Stimulated activated CD8-positive, alpha-beta memory T cell treated with anti-CD3 and anti-CD28 coated beads, Interleukin-4, amount 100 ng/mL, for 1 hour (primary cell): ENCODE measurements at places on chromosomes 5 and 9.

DNA sequence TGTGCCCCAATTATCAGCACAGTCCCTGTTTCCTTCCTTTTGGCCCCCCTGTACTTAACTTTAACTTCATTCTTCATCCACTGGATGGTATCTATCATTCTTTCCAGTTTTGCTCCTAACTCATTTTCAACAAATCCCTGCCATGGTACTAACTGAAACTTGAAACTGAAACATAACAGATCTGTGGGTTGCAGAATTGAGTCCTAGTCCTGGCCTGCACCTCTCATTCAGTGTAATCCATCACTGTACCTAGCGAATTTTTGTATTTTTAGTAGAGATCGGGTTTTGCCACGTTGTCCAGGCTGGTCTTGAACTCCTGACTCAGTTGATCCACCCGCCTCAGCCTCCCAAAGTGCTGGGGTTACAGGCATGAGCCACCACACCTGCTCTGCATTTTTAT lies 15.3 kb upstream of the PIK3R1 start:
- no peak for DNase-seq

GRCh38 chr9:127694890-127695720 lies 11.7 kb upstream of the CFAP157 start:
- DNase-seq, result no peak

DNA sequence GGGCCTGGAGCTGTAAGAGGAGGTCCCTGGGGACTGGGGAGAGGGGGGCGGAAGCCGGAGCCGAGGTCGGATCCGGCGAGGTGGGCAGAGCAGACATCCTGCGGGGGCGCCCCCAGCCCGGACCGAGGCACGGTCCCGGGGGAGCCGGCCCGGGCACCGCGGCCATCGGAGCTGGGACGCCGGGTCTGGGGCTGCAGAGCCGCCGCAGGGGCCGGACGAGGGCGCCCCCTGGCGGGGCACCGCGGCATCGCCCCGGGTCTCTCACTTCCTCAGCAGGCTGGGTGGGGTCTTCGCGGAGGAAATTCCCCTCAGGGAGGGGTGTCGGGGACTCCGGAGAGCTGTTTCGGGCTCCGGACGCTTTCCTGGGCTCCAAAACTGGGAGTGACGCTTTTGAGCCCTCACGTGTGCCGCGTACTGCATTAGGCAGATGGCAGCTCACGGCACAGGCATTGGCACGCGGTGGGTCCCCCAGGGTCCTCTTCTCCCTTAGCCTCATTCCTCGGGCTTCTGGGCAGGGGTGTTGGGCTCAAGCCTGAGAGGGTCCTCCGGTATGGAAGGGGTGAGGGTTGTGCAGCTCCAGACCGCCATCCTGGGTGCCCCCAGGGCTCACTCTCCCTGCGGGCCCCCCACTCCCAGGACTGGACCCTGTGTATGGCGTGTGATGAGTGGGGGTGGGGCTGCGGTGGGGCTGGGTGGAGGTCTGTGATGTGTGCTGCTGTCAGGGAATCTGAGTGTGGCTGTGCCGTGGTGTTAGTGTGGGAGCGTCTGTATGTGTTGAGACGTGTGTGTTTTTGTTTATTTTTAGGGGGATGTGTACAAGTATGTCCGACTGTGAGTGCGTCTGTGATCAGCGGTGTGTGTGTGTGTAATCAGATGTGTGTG lies 29.6 kb downstream of the LHX2 start:
- DNase-seq, result no peak

DNA sequence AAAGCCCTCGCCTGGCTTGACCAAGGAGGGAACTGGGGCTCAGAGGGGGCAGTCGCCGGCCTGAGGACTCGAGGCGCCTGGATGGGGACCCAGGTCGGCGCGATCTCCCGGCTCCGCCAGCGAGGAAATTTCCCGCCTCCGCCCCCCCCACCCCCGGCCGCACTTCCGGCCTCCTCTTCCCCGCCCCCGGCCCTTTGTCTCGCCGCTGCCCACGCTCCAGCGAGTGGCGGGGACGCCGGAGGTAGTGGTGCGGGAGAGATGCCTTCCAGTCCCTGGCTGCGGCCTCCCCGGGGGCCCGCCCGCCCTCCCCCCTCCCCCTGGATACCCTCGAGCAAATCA lies 448 bp upstream of the GPRIN1 start:
- DNase-seq, result no peak

DNA sequence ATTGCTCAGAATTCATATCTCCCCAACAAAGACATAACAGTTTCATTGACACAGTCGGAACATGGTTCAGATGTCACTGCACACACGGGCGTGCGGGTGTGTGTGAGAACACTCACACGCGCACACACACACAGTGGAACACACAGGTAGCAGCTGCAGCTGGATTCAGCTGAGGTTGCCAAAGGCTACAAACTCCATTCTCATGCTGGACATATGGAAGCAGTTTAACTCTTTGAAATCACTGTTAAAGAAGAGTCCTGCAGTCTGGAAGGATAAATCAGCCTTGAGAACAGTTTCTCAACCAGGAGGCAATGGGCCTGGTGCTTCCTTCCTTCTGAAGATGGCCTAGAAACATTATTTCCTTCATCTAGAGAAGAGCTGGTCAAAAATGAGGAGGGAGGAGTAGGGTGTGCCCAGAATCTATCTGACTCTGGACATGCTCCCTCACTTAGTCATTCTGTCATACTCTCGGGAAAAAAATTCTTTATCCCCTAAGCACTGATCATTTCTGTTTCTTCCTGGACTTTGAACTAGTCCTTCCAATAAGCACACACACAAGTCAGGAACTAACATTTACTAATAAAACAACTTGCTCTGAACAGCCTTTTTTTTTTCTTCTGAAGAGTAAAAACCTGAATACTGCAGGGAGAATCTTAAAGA lies 160.6 kb downstream of the ZDHHC21 start:
- DNase-seq, result no peak

DNA sequence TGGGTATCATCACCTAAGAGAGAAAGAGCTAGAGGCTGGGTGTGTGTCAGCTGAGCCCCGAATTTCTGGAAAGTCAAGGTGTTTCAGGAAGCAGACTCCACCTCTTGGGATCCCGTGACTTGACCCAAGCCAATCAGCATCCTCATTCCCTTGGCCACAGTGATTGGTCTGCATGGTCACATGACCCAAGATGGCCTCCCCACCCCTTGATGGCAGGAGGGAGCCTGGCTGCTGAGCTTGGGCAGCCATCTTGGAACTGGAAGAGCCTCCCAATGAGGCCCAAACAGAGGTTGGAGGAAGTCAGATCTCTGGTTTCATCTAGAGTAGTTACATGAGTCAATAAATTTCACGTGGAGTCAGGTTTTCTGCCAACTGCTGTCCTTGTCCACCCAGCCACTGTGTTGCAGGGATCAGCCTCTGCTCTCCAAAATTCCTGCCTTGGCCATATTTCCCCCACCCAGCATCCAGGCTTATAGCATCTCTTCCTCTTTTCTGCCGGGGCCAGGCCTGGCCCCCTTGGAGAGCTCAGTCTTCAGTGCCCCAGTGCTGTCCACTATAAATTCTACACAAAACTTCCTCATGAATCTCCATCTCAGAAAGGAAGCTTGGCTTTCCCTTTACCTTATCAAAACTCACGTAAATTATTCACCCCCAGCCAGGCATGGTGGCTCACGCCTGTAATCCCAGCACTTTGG lies 17.2 kb upstream of the SUSD3 start:
- no peak for DNase-seq

DNA sequence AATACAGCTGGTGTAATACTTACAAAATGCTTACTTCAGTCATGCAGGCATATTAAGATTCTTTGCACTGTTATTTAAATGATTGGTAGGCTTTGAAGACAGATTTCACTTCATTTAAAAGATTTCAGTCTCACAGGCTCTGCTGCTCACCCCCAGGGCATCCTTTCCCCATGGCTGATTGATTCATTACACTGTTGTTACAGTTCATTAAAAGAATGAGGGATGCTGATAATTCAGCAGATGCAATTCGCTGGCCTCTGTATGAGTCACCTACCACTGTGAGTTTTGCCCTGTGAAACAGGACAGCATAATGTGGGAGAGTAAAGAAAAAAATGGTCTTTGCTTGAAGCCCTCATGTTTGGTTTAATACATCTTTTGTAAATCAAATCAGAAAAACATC lies 246.9 kb downstream of the CYLC2 start:
- DNase-seq, result no peak

- no peak for DNase-seq
Observed at GRCh38 chr9:312596-313320, 98.1 kb downstream of the DOCK8 start.
